RWPE2 (cell line): ENCODE measurements at places on chromosomes 6 and 20.

DNA sequence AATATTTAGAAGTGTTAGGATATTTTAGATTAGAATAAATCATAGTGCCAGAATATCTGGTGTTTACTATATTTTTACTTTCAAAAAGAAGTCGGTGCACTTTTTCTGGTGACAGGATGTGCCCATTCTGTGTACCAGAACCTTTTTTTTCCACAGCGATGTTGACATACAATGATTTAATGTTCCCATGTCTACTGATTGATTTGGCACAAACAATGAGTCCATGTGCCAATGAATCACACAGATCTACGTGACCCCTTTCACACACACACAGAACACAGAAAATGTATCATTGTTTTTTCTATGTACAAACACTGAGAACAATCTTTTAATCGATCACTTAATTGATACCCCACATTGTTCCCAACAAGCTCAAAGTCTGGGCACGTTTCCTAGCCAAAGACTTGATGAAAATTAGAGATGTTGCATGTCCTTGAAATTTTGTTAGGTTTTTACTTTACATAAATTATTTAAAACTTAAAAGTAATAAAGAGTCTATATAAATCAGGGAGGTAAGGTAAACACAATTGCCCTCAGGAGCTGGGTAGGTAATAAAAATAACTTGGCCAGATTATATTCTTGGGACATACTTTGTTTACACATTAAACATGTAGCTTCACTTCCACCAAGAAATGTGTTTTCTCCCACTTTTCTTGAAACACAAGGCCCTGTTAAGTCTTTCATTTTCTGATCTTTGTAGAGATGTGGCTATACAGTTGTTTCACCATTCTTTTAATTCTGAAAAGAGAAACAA is 36.4 kb upstream of the SOX4 start:
- DNase-seq = no peak

GRCh38 chr6:87393026-87393622 is 14.6 kb upstream of the CFAP206 start:
- DNase-seq = no peak

- peak; percentile 65 for DNase-seq
Observed at GRCh38 chr20:56788671-56789610, 159.8 kb downstream of the TFAP2C start.

DNA sequence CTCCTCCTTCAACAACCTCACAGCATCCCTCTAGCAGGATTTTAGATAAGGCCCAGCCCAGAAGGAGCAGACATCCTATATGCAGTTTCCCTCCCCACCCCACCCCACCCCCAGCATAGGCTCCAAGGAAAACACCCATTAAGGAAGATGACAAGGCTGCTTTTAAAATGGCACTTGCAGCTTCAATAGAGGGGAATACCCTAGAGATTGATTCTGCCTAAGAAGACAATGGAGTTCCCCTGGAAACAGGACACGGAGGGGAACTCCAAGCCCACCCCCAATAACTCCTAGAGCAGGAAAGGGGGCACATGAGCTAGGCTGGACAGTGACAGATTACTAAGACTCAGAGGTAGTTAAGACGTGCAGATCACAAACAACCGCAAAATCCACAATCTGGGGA is 34.7 kb downstream of the CPNE5 start:
- DNase-seq = no peak

- peak; percentile 95 for DNase-seq
Observed at GRCh38 chr20:46814366-46815232, 80.0 kb upstream of the EYA2 start.

DNA sequence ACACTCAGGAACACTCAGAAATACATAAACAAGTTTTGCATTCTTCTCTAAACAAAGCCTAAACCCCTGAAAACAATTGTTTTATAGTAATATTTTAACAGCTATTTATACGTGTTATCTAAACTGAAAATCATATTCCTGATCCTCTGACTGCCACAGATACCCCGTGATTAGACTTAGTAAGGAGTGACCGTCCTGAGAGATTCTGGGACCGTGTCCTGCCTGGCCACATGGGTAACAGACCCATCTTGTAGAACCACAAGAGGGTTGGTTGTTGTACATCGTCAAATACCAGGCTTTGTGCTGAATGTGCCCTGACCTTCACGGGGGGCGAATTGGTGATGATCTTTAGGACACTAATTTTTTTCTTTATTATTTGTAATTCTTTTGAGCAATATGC is 214.4 kb downstream of the TMEM242 start:
- DNase-seq = no peak

GRCh38 chr6:150336299-150336698 is 32.5 kb upstream of the IYD start:
- no peak for DNase-seq

GRCh38 chr6:3480009-3480408 is 23.2 kb upstream of the SLC22A23 start:
- no peak for DNase-seq

- DNase-seq = no peak
Observed at GRCh38 chr6:100612094-100612493, 147.4 kb upstream of the SIM1 start.

- no peak for DNase-seq
Observed at GRCh38 chr6:157653521-157653920, 169.5 kb upstream of the SNX9 start.

- no peak for DNase-seq
Observed at GRCh38 chr6:112936079-112936472, 588.9 kb downstream of the RFPL4B start.

DNA sequence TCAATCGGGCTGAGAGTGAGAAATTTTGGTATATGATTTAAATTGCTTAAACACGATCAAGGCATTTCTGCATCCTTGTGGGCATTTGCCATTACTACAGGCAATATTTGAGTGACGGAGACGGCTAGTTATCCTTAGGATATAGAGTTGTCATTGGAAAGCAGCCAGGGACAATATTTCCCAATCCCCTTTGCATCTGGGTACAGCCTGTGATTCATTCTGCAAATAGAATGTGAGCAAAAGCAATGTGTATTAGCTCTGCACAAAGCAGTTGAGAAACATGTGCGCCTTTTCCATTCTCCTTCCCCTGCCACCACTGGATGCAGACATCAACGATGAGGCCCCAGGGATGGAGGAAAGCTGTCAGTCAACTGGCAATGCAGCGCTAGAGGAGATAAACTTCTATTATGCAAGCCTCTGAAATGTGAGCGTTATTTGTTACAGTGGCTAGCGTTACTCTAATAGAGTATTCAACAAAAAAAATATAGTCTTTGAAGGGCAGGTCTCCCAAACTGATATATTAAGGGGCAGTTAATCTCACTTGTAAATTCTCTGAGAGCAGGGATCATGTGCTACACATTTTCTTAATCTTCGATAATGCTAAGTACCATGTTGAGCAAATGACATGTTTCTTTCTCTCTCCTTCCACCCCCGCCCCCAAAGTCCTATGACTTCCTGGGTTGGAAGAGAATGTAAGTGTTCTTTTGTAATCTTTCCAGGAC is 37.1 kb upstream of the NCOA3 start:
- DNase-seq = peak; percentile 98

DNA sequence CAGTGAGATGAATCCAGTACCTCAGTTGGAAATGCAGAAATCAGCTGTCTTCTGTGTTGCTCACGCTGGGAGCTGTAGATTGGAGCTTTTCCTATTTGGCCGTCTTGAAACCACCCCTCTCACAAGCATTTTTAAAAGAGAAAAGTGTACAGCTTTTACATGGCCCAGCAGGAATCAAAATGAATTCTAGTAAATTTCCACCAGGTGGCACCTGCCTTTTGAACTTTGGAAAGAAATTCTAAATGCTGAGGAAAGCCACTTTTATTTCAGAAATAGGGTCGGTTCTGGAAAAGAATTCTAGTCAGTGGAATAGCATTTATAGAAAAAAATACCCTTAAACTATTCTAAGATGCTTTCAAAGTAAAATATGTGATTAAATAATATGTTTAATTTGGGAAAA is 647.8 kb downstream of the CD109 start:
- DNase-seq = no peak
